ENCODE measurements at places on chromosomes 7 and 10.
A peak's percentile ranks its signal among the peaks of the same experiment; 100 is the strongest.

- DNase-seq, result no peak
Measured at GRCh38 chr7:75969182-75969581, 25.2 kb downstream of the TMEM120A start.

DNA sequence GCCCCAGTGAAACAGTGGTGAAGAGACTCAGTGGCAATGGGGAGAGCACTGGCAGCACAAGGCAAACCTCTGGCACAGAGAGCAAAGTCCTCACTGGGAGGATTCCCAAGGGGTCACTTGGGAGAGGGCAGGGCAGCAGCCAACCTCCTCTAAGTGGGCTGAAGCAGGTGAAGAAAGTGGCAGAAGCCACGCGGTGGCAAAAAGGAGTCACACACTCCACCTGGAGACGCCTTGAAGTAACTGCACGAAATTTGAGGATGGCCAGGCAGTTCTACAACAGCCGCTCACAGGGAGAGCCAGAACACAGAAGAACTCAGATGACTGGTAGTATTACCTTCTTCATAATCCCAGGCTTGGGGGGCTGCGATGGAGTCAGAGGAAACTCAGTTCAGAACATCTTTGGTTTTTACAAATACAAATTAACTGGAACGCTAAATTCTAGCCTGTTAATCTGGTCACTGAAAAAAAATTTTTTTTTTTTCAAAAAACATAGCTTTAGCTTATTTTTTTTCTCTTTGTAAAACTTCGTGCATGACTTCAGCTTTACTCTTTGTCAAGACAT, 574 bp upstream of the IL6 start:
- peak; percentile 56 for DNase-seq

GRCh38 chr10:113341138-113341537, 211.7 kb upstream of the HABP2 start:
- DNase-seq, result no peak

GRCh38 chr7:139776486-139777132, 1.2 kb downstream of the HIPK2 start:
- DNase-seq, result peak; percentile 26

GRCh38 chr10:79904671-79905321, 44.1 kb downstream of the SFTPD start:
- no peak for DNase-seq

GRCh38 chr7:1741751-1742554, 71.9 kb downstream of the ELFN1 start:
- DNase-seq, result no peak

- DNase-seq, result no peak
Measured at GRCh38 chr7:26166684-26167266, 14.8 kb downstream of the NFE2L3 start.

DNA sequence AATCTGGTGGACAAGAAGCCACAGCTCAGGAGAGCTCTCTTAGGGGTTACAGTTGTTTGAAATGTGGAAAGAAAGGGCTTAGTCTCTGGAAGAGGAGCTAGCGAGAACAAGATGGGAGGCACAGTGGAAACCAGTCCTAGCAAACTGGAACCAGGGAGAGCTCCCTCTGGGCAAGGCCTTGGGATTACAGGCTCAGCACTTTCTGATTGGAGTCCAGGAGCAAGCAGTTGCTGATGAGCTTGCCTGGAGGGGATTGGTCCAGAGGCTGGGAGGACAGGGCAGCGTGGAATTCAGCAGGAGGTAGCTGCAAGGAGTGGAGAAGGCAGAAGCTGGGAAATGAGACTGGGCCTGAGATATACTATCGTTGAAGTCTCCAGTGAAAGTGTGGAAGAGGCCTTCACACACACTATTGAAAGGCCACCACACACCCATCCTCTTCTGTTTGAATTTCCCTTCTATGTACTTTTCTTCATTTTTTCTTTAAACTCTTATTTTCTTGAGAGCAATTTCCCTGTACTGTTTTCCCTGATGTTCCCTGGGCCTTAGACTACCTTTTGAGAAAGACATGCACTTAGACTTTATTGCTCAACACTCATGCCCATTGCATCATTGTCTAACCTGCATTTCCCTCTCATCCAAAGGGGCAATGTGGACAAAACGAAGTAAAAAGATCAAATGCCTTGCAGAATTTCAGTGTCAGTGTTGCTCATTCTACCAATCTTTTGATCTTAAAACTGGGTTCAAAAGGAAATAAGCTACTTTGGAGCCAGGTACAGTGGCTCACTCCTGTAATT, 57.8 kb upstream of the LANCL2 start:
- DNase-seq, result no peak

DNA sequence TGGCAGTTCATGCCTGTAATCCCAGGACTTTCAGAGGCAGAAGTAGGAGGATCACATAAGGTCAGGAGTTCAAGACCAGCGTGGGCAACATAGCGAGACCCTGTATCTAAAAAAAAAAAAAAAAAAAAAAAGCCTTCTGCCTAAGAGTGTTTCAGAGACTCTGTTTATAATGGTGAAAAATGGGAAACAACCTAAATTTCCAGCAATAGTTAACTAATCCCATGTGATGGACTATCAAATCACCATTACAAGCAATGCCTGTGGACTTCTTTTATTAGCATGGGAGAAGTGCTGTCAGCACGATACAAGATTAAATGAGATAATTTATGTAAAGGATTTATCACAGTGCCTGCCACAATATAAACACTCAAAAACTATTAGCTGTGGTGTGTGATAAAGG, 67.5 kb upstream of the CUX1 start:
- no peak for DNase-seq

DNA sequence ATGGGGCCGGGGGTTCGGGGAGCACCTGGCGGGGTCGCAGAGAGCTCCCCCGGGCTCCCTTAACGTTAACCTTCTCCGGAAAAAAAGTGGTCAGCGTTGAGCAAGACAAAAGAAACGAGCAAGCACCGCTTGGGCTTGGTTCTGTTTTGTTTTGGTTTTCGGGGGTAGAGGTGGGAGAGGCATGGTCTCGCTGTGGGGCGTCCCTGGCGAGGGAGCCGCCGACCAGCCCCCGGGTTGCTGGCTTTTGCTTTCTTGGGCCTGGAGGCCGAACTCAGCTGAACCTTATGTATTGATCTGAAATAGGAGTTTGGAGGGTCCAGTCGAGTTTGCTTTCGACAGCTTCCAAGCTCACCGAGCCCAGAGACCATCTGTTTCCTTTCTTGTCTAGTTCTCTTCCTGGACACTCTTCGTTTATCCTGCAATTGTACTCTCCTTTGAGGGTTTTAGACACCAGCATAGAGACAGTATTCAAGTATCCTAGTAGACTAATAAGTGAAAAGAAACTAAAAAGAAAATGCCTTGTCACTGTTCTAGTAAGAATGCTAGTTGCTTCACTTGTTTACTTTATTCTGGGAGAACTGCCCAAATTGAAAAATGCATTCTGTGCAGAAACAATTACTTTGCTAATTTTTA, 980 bp downstream of the FHIP2A start:
- DNase-seq, result peak; percentile 27

- DNase-seq, result no peak
Measured at GRCh38 chr10:124116771-124117510, 23.5 kb upstream of the CHST15 start.

GRCh38 chr10:117631276-117632145, 89.0 kb downstream of the EMX2 start:
- DNase-seq, result no peak

Data from AML-193 (cell line).